NCI-H1436 treated with DMSO at 0.1 percent for 48 hours (cell line): ENCODE measurements at places on chromosomes 4 and X.
A peak's percentile ranks its signal among the peaks of the same experiment; 100 is the strongest.

DNA sequence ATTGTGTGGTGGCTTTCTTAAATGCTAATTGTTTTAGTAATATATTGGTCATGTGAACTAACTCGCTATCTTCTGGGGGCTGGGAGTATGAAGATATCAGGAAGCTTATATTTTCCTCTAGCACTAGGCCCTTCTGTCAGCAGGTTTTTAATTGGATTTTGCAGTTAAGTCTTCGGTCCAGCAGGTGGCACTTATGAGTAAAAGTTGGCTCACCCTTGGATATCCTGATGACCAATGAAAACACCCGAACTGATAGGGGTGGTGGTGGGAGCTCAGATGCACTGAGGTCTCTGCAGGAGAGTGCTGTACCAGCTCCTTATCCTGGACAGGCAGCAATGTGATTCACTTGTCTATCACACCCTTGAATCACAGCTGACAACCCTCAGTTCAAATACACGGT is 1365.8 kb upstream of the DIAPH2 start:
- DNase-seq: no peak

GRCh38 chr4:2572076-2572475 is 35.6 kb downstream of the FAM193A start:
- DNase-seq: no peak

DNA sequence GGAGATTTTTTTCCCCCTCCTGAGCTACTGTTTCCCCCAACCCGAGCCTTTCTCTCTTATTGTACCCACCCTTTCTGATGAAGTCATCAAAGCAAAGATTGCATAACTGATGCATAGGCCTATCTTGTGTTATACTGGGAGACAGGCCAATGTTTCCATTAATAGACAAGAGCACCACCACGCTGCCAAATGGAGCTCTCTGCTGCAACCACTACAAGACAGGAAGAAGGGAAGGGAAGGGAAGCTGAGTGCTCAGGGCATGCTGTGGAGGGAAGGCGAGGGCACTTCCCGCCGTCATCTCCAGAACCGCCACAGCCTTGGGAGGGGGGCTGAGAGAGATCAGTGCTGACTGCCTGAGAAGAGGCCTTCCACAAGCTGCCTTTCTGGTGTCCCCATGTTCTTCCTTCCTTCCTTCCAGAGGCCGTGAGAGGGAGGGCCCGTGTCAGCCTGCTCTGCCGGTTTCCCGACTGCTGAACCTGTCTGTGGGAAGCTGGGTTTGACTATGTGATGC is 75.0 kb downstream of the MGST2 start:
- peak; percentile 68 for DNase-seq

DNA sequence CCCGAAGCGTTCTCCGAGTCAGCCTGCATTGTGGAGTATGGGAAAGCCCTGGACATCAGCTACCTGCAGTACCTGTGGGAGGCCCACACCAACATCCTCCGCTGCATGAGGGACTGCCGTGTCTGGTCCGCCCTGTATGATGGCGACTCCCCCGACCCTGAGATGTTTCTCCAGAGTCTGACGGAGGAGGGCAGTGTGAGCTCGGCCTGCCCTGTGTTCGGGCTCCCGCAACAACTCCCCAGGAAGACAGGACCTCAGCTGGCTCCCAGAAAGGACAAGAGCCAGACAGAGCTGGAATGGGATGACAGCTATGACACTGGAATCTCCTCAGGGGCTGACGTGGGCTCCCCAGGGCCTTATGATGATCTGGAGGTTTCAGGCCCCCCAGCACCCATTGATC is 111.3 kb downstream of the GATB start:
- no peak for DNase-seq

DNA sequence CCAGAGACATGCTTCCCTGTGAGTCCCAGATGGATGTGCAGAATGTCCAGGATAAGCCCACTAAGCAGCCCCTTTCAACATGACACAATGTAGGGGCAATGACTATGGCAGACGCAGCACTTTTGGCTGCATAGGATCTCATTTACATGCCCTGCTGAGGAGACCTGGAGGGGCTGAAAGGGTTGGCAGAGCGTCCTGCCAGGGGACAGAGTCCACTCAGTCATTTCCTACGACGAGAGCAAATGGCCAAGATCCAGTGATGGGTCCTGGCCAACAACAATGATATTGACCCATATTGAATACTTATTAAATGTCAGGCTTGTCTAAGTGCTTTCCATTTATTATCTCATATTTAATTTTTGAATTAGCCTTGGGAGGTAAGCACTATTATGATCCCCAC is 41.4 kb downstream of the LGI2 start:
- DNase-seq: no peak

DNA sequence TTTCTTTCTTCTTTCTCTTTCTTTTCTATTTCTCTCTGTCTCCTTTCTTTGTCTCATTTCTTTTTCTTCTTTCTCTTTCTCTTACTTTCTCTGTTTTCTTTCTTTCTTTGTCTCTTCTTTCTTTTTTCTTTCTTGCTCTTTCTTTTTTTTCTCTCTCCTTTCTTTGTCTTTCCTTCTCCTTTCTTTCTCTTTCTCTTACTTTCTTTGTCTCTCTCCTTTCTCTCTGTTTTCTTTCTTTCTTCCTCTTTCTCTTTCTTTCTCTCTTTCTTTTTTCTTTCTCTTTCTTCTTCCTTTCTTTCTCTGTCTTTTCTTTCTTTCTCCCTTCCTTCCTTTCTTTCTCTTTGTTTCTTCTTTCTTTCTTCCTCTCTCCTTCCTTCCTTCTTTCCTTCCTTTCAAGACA is 184.8 kb downstream of the CRLF2 start:
- no peak for DNase-seq

GRCh38 chr4:161350946-161351345 is 812.9 kb downstream of the FSTL5 start:
- DNase-seq: no peak

- DNase-seq: no peak
Measured at GRCh38 chrX:147803948-147804347, 107.8 kb upstream of the FMR1 start.

GRCh38 chr4:102268355-102268754 is 76.9 kb downstream of the SLC39A8 start:
- no peak for DNase-seq

GRCh38 chr4:67250131-67250896 is 295.0 kb downstream of the CENPC start:
- DNase-seq: no peak

- no peak for DNase-seq
Measured at GRCh38 chr4:28225050-28225449, 1364.4 kb downstream of the STIM2 start.

GRCh38 chr4:167419468-167420140 is 185.3 kb upstream of the SPOCK3 start:
- DNase-seq: no peak
